ENCODE measurements at places on chromosomes 13 and 19.

DNA sequence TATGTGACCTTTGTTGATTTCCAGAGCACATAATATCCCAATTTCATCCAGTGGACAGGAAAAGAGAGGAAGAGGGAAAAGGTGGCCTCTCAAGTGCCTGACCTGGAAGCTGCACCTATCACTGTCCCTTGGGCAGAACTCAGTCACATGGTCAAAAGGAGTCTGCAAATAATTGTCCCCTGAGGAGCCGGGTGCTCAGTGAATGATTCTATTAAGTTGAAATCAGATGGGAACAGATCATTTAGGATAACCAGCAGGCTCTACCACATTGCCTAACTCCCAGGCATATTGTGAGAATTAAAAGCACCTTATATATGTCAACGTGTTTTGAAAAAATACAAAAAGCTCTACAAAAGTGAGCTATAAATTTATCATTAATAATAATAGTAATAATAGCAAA lies 6.8 kb downstream of the KL start:
- DNase-seq: no peak

GRCh38 chr19:53177986-53178385 lies 15.2 kb downstream of the ZNF665 start:
- no peak for DNase-seq

- no peak for DNase-seq
These were observed 2.3 kb downstream of the DDA1 start for GRCh38 chr19:17311455-17312188.

- DNase-seq: no peak
These were observed 625 bp downstream of the FBXL12 start for GRCh38 chr19:9818175-9818733.

GRCh38 chr13:40671956-40672764 lies 5.7 kb upstream of the FOXO1 start:
- no peak for DNase-seq

DNA sequence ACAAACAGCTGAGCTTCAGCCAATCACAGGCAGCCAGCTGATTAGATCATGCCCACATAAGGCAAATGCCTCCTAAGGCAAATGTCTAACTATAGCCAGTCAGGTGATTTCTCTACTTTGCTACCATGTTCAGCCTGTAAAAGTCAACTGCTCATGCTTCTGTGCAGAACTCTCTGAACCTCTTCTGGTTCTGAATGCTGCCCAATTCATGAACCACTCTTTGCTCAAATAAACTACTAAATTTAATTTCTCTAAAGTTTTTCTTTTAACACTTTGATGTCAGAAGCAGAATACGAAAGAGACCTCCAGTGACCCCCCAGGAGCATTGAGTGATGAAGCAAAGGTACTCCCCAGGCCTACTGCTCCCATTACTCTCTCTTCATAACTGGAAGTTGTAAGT lies 240.7 kb upstream of the IPO5 start:
- DNase-seq: no peak

- peak; percentile 54 for DNase-seq
These were observed 15.2 kb upstream of the SUPT20H start for GRCh38 chr13:37074703-37075102.

DNA sequence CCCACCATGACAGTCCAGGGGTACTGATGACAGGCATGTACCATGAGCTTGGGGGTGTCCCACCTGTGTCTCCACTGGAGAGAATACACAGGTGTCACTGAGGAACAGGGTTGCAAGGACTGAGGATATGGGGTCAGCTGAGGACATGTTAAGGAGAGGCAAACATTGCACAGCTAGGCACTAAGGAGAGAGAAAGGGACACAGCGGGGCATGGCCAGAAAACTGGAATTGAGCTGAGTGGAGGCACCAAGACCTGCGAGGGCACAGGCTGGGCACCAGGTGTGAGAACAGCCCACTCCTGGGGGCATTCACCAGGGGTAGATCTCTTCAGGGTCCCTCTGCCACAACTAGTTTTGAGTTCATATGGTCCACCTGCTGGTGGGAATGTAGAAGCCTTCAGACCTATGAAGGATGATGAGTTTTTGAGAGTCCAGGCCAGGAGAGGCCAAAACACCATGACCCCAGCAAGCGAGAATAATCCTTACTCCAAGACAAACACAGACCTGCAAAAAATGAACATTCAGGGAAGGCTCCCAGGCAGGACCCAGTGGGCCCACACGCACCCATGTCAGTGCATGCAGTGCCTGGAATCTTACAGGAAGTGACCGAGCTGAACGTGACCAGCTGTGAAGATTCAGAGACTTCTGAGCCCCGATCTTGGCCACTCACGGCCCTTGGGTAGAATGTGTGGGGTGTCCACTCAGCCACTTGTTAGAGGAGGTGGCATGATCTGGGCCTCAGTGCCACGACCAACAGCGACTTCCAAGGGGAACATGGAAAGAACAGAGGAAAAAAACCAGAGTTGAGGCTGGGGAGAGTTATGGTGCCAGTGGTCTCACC lies 1.4 kb upstream of the ZNF584 start:
- no peak for DNase-seq

GRCh38 chr19:35872180-35872579 lies 3.8 kb downstream of the APLP1 start:
- DNase-seq: no peak

GRCh38 chr19:1811942-1812425 lies at the start of gene ATP8B3:
Gene ATP8B3 (minus strand): TSS chr19:1812276. CDS start chr19:1811736, 540 bp downstream.
- DNase-seq: no peak

DNA sequence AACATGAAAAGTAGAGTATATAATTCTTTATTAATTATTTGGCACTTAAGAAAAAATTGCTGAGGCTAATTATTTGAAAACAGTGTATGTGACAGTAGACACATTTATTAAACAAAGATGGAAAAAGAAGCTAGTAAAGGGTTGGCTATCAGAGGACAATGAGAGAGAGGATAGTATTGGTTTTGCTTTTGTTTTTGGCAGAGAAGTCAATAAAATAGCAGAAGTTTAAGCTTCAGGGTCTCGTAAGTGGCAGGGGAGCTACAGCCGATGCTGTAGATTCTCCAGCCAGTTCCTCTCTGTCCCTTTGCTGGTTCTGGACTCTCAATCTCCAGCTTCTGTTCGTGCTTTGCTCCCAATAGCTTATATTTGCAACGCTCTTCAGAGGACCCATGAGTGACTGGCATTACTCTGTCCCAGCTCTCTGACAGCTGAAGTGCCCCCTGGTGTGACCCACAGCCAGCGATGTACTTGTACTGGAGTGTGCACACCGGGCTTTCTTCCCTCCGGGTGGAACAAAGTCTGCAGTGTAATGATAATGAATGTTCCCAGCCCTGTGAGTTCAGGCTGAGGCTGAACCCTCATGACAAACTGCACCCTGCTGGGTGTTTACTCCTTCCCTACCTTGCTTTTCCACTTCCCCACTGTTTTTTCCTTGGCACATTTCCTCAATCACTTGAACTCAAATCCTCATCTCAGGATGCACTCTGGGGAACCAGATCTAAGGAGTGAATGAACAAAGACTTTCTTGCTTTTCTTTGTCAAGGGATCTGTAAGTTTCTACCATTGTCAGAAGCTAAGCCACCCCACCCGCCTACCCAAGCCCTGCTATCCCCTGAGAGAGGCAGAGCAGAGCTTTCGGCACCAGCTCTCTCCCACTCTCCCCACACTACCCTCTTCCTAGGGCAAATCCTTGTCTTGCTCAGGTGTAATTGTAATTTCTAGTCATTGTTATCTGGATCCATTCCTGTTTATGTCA lies 254.8 kb downstream of the LHFPL6 start:
- peak; percentile 42 for DNase-seq

- no peak for DNase-seq
These were observed 2.2 kb downstream of the MRPL4 start for GRCh38 chr19:10254244-10254643.

DNA sequence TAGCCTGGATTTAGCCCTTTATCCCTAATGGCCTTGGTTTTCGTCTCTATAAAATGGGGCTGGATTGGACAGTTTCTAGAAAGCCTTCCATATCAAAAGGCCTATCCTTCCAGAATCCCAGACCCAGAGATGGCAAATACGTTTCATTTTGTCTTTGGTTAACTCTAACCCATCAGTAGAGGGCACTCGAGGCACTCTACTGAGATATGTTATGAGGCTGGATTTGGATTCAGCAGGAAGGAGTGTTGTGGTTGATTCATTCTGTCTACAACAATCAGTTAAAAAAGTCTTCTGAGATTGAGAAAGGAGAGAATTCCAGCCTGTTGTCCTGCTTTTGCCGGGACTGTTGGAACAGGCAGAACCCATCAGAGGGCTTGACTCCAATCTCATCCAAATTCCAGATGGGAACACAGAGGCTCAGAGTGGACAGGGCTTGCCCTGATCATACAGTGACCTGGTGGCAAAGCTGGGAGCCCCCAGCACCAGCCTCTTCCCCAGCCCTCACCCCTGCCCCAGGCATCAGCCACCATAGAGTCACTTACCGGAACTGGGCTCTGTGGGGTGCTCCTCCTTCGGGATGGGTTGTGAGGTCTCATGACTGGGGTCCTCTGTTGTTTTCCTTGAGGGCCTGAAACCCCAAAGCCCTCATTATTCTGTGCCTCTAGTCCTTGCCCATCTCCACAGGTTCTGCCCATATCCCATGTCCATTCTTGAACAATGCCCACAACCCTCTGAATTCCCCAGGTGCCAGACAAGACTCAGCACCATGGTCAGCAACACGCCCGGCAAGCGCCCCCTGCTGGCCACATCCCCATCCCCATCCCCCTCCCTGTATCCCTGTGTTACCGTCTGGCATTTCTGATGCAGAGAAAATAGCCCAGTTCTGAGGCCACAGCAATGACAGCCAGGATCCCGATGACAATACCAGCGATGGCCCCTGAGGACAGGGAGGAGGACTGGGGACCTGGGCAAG lies 12.3 kb upstream of the ZNF180 start:
- no peak for DNase-seq

GRCh38 chr13:81379183-81379582 lies 1038.3 kb upstream of the SPRY2 start:
- no peak for DNase-seq

- no peak for DNase-seq
These were observed 169.5 kb upstream of the UFM1 start for GRCh38 chr13:38180126-38180525.

GRCh38 chr19:681029-682019 lies 5.1 kb downstream of the FSTL3 start:
- no peak for DNase-seq

- no peak for DNase-seq
These were observed 29.4 kb downstream of the DNM2 start for GRCh38 chr19:10747271-10747670.

DNA sequence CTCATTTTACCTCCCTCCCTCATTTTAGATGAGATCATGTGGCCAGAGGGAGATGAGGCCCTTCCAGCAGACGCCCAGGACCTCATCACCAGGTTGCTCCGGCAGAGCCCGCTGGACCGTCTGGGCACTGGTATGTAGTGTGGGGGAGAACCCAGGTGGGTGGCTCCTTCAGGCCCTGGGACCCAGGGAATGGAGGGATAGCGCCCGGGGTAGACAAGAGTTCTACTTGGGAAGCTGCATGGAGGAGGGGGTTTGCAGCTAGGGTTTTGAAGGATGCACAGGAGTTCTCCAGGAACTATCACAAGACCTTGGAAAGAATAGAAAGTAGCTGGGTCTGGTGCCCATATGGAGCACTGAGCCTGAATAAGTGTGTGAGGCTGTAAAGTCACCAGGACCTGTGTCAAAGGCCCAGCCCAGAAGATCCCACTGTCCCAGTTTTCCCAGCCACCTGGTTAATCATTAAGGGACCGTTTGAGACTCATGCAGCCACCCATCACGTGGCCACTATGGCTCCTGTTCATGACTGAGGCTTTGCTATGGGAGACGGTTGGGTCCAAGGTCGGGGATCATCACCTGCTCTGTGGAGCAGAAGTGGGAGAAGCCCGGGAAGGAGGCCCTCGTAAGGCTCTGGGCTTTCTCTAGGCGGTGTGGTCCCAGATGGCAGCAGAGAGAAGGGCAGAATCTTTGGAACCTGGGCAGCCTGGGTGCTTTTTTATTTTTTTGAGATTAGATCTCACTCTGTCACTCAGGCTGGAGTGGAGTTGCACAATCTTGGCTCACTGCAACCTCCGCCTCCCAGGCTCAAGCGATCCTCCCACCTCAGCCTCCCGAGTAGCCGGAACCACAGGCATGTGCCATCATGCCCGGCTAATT lies 17.0 kb upstream of the PIK3R2 start:
- DNase-seq: no peak

GRCh38 chr13:94331281-94331680 lies 148.2 kb downstream of the DCT start:
- DNase-seq: no peak

- DNase-seq: no peak
These were observed 441.7 kb downstream of the IRS2 start for GRCh38 chr13:109344552-109345157.

GRCh38 chr13:51832471-51833152 lies 12.4 kb downstream of the TMEM272 start:
- peak; percentile 39 for DNase-seq

GRCh38 chr13:98313023-98313921 lies 136.2 kb upstream of the RNF113B start:
- no peak for DNase-seq

- peak; percentile 51 for DNase-seq
These were observed at the start of gene HOMER3 for GRCh38 chr19:18940769-18941627. Gene HOMER3 (minus strand): TSS chr19:18941217. CDS start chr19:18938982, 2,235 bp downstream.

DNA sequence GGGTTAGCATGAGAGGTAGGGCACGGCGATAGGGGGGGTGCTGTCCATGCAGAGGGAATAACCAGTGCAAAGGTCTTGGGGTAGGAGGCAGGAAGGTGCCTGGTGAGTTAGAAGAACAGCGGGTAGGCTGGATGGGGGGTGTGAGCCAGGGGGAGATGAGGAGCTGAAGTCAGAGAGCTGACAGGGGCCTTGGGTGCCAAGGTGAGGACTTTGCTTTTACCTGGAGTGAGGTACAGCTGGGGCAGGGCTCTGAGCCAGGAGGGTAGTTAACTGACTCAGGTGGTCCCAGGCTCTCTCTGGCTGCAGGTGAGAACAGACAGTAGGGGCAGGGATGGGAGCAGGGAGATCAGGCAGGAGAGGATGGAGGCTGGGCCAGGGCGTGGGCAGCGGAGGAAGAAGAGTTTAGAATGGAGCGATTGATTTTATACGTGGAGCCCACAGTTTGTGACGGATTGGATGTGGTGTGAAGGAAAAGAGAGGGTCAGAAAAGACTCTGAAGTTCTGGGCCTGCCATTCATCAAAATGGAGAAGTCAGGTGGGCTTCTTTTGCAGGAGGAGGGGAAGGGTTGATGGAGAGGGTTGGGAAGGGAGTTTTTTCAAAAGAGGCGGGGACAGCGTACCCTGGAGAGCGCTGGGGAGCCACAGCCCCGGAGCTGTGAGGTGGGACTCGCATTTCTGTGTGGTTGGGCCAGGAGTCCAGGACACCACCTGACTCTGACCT lies 1.2 kb upstream of the GRAMD1A start:
- DNase-seq: no peak

- no peak for DNase-seq
These were observed 105.1 kb upstream of the ZNF507 start for GRCh38 chr19:32240316-32240715.

GRCh38 chr13:48412881-48413351 lies at the start of gene LPAR6:
Gene LPAR6 (minus strand): TSS chr13:48413113. CDS start chr13:48412423, 690 bp downstream.
- peak; percentile 89 for DNase-seq

DNA sequence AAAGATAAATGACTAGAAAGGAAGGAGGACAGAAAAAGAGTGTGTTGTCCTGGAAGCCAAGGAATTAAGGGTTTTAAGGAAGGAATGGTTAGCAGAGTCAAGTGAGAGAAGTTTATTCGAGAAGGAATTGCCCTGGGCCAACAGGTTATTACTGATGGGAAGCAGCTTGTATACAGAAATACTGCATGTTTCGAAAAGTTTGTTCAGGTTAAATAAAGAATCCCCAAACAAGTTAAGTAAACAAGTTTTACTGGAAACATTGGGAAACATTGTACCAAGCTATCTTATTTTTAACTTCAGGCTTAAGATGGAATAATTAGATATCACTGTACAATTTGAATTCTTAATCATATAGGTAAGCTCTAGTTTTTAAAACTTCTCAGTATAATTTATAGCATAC lies 28.2 kb upstream of the FBXL3 start:
- DNase-seq: no peak

Measured in pons (tissue), 1 donor.